ENCODE measurements at places on chromosomes 13 and 19. TPM values are rescaled to one million over a fixed set of nuclear protein-coding genes. Genes with fewer than 3 reads are reported as not detected.

The ARL11 gene
- total RNA-seq: not detected

The PLK5 gene
- total RNA-seq: not detected

The IGFL2 gene
- total RNA-seq: 1.3 TPM

The ZNF320 gene
- not detected for total RNA-seq

The SAE1 gene
- total RNA-seq: 213 TPM

Data from A549 treated with CORT108297 at 1 μM for 4 hours (cell line).